Gastroesophageal sphincter (tissue), 4 donors: ENCODE measurements at places on chromosomes 1 and 21. TPM values are rescaled to one million over a fixed set of nuclear protein-coding genes. Genes with fewer than 3 reads are reported as not detected.

BARHL2 gene
- total RNA-seq: not detected

OLFML3 gene
- total RNA-seq: 155 TPM

C2CD2 gene
- 38.9 TPM for total RNA-seq

TNFRSF9 gene
- total RNA-seq: not detected

RAB7B gene
- total RNA-seq: 0.78 TPM

SPRR1A gene
- total RNA-seq: not detected

KCNJ6 gene
- total RNA-seq: 0.40 TPM

SERINC2 gene
- 4.7 TPM for total RNA-seq

OXCT2 gene
- 1.5 TPM for total RNA-seq

IFNGR2 gene
- 19.6 TPM for total RNA-seq

FAM20B gene
- 76.6 TPM for total RNA-seq

- peak; percentile 81 for ATAC-seq
Observed at GRCh38 chr1:151457911-151458801, 1.1 kb downstream of the POGZ start.

DNA sequence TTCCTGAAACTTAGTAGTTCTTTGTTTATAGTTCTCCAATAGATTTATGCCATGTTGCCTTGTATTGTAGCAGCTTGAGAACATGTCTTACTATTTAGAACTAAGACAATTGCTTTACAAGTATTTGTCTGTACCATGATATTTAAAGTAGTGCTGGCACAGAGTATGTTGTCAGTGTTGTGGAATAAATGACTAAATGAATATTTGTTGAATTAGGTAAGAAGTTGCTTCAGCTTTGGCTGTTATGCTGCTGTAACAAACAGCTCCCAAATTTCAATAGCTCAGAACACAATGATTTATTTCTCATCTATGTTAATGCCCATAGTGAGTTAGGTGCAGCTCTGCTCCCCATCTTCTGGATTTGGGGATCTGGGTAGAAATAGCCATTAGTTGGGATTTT lies 90.2 kb upstream of the VCAM1 start:
- ATAC-seq: peak; percentile 61

DNA sequence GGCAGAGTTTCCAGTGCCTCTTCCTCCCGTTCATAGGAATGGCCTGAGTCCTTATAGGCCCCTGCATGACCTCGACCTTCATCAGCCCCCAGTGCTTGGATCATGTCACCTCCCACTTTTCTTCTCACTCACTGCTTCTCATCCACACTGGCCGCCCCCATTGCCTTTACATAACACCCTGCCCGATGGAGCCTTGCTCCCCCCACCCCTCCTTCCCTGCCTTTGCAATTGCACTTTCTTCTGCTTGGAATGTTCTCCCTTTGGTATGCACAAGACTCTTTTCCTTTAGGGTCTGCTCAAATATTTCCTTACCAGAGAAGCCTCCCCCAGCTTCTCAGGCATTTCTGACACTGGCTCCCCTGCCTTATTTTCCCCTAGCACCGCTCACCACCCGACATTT lies 125.2 kb upstream of the KCNJ6 start:
- ATAC-seq: no peak

DNA sequence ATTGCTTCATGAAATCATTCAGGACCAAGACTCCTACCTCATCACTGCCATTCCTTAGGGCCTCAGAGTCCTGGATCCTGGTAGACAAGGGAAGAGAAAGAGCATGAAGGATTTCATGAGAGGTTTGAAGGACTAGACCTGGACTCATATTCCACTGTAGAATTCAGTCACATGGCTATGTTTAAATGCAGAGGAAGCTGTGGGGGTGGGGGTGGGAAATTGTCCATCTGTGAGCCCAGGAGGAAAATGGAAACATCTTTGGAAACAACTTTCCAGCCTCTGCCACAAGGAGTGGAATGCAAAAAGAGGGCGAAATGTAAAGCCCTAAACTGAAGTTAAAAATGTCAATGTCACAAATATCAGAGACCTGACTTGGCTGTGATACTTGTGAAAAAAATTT lies 73.0 kb downstream of the BRINP2 start:
- ATAC-seq: no peak

GRCh38 chr1:151822404-151822803 lies 9.2 kb downstream of the RORC start:
- ATAC-seq: no peak

DNA sequence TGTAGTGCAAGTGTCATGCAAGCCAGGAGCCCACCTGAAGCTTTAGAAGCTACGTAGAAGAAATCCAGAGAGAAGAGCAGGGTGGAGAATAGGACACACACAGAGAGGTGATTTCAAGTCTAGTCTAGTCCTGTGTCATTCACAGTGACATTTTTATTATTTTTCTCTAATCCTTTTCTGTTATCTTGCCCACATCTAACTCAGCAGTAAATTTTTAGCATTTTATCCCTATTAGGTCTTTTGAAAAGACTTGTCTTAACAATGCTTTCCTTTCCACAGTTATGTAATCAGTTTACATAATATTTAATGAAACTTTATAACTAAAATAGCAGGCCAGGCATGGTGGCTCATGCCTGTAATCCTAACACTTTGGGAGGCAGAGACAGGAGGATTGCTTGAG lies 198.6 kb downstream of the ADGRL2 start:
- ATAC-seq: no peak

DNA sequence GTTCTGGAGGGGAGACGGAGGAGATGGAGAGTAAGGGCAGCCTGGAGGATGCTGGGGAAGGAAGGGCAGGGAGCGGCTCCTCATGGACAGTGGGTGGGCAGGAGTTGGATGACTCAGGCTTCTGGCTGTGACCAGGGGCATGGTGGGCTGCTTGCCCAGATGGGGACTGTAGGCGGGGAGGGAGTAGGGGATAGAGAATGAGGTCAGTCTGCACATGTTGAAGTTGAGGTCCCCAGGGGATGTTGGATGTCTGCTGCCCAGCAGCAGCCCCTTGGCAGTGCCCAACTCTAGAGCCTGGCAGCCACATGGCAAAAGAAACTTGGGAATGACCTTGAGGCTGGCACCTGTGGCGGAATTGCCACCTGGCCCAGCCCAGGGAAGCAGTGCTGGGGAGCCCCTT lies 6.4 kb downstream of the SELENON start:
- peak; percentile 20 for ATAC-seq

DNA sequence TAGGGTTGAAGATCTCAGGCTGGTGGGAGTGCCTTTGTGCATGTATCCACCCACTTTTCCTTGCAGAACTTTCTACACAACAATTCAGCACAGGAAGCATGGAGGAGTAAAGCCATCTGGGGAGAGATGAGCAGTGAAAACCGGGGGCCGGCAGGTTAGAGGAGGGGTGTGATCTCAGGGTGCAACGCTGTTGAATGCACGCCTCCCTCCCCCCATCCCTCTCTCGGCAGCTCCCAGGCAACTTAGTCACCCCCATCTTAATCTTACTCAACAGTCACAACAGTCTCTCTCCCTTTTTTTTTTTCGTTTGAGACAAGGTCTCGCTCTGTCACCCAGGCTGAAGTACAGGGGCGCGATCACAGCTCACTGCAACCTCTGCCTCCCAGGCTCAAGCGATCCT lies 16.6 kb upstream of the ABCG1 start:
- no peak for ATAC-seq

DNA sequence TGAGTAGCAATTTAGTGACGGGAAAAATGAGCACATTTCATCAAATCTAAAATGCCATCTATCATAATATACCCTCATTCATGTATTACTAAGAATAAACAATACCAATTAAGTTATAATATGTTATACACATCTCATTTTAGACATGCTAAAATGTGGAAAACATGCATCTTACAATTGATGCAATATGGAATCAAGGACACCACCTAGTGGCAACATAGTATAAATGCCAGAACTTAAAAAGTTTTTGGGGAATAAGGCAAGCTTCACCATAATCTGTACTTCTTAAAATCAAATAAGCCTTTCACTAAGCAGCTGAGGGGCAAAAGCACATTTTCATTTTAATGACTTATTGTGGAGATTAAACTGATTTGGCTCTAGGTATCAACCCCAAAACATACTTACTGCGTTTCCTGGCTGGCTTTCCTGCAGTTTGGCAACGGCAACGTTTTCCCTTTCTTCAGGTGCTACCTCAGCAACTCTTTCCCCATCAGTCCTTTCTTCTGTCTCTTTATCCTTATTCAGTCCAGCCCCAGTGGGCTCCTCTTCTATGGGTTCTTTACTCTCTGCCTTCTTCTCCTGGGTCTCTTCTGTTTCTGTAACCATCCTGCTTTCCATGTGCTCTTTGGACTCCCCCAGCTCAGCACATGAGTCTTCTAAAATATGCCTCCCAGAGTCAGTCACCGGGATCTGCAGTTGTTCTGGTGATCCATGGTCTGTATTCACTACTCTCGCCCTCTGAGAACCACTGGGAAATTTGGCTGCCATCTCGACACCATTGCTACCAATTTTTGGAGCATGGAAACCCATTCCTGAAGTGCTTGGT lies 11.4 kb downstream of the SDE2 start:
- no peak for ATAC-seq

- ATAC-seq: peak; percentile 50
Observed at GRCh38 chr1:206663832-206664652, 20.7 kb upstream of the MAPKAPK2 start.

GRCh38 chr1:155135415-155136028 lies at the start of gene SLC50A1:
Gene SLC50A1 (plus strand): TSS chr1:155135852. CDS start chr1:155135912, 60 bp downstream.
- ATAC-seq: peak; percentile 92

- ATAC-seq: no peak
Observed at GRCh38 chr21:36988536-36988935, 18.0 kb upstream of the RIPPLY3 start.

DNA sequence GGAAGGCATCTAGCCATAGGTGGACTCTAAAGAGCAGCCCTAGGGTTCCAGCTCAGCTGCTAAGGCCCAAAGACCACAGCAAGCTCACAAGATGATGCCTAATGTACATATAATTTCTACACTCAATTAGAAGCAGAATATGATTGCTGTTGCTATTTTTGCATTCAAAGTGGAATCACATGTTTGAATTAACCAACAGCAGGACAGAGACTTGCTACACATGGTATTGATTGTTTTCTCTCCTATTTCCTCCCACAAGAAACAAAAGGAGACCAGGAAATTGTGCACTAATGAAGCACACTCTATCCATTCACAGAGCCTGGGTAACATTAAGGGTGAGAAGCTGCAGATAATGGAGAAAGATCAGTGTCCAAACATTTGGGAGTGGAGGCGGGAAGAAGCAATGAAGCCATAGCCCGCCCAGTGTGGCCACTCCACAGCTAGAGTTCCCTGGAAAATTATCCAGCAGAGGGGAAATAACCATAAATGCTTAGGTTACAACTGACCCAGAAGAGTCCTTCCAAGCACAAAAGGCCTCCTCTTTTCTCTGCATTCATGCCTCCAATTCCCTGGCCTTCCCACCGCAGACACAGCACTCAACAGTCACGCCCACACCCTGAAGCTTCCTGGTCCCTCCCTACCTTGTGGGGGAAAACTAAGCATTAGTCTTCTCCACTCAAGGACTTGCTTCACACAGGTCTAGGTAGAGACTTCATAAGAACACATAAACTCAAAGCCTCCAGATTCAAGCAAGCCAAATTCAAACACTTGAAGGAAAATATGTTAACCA lies 7.5 kb downstream of the CNN3 start:
- ATAC-seq: no peak

DNA sequence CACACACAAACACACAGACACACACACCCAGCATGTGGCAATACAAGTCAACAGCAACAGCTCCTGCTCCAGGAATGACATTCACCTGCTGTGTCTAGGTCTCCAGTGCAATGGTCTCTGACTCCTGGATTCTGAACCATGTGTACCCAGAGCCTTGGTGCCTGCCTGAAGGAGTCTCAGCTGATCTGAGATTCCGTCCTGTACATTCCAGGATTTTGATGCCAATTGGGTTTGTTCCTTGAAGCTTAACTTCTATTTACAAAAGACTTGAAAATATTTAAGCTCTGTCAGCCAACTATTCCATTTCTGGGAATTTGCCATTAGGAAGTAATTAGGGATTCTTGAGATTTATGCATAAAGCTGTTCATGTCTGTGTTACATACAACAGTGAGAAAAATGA lies 85.4 kb upstream of the LRRC8D start:
- ATAC-seq: no peak

DNA sequence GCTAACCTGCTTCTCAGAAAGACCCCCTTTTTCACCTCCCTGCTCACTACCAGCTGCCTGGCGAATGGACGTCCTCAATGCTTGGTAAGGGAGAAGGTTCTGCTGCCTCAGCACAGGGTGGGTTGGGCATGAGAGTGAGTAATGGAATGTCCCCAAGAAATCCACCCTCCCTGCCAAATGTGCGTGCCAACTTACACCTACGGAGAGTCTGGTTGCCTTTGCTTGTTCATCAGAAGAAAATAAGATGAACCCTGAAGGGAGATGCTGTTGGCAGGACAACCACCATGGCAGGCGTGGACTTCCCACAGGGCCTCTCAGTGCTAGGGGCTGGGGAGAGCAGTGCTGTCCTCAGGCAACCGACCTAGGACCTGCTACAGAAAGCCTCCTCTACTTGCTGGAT lies 106.0 kb downstream of the XCL2 start:
- no peak for ATAC-seq
